ENCODE measurements at places on chromosomes 16 and 17.

GRCh38 chr17:77373299-77374169 is 232.8 kb downstream of the SEC14L1 start:
- peak; percentile 66 for DNase-seq

- no peak for DNase-seq
Observed at GRCh38 chr17:379531-380465, 27.2 kb upstream of the RPH3AL start.

DNA sequence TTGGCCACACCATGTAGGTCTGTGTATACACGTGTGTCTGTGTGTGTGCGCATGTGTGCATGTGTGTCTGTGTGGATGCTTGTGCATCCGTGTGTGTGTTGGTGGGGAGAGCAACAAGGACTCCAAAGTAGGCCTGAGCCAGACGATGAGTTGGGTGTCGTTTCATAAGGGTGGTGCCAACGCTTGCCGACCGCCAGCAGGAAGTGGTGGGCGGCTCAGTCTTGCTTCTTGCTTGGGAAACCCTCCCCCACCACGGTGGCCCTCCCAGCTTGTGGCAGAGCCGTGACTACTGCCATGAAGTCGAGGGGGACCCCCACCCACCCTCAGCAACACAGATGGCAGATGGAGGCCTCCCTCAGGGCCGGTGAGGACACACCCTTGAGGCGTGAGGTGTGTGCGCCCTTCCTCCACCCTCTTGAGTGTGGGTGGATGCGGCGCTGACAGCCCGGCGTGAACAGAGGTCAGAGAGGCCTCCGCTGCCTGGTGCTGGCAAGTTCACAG is 17.5 kb downstream of the SBK1 start:
- DNase-seq, result no peak

GRCh38 chr17:82281502-82282238 is 8.2 kb upstream of the CSNK1D start:
- no peak for DNase-seq

DNA sequence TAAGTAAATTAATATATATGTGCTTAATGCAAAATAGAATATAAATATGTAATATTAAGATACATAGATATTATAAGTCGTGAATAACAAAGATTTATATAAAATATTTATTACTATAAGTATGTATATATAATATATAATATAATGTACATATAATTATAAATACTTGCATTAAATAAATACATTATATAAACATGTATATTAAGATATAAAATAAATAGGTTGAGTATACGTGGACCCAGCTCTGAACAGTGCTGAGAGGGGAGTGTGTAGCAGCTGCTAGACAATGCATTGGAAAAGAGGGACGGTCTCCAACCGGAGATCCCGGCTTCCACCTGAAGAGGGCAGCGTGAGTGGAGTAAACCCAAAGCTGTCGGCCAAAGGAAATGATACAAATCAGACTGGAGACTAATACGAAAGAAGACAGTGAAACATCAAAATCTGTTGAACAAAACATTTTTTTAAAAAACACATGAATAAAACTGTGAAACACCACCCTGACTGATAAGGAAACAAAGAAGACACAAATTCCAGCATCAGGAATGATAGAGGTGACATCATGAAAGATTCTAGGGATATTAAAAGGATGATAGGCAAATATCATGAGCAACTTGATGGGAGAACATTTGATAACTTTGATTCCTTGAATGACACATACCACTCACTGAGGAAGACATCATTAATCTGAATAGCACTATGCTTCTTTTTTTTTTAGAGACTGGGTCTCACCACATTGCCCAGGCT is 125.4 kb upstream of the CHMP6 start:
- peak; percentile 83 for DNase-seq

DNA sequence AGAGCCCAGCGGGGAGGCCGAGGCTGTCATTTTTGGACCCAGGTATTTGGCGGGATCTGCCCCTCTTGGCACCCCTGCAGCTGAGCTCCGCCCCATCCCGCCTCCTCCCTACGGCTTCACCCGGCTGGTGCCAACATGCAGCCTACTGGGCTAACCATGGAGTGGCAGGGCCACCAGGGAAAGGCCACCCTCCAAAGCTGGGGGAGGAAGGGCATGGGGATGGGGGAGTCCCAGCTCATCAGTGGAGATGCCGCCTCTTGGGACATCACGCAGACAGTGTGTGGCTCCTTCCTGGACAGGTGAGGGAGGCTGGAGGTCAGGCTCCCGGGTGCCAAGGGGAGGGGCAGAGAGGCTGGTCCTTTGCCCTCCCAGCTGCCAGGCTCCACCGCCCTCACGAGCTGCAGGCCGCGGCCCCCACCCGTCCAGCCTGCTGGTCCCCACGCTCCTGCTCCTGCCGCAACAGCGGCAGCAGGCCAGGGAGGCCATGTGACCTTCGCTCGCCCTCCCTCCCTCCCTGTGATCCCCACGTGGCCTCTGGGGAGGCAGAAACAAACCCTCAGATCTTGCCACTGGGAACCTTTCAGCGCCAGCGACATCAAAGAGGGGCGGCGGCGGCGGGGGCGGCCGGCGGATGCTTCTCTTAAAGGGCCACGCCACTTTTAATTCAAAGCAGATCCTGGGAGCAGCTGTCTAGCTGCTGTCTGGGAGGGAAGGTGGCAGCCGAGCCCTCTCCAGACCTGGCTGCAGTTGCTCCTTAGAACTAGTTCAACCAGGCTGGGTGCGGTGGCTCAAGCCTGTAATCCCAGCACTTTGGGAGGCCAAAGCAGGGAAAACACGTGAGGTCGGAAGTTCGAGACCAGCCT is 6.8 kb upstream of the NOTUM start:
- DNase-seq, result no peak

- DNase-seq, result no peak
Observed at GRCh38 chr16:83231729-83232128, 576.0 kb upstream of the HSBP1 start.

DNA sequence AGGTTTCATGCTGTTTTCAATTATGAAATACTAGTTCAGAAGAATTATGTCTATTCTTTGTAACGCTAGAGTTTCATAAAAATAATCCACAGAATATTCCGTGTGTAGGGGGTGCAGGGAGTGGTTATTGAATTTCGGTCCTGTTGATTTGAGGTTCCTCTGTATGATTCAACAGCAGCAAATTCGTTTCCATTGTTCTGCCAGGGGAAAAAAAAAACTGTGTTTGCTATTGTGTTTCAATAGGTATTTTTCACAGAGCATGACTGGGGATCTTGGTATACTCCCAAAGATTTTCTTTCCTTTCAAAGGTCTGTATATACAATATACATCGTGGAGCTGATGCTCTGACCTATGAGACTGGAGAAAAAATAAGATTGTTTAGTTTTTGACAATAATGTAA is 15.8 kb downstream of the SHISA9 start:
- no peak for DNase-seq

DNA sequence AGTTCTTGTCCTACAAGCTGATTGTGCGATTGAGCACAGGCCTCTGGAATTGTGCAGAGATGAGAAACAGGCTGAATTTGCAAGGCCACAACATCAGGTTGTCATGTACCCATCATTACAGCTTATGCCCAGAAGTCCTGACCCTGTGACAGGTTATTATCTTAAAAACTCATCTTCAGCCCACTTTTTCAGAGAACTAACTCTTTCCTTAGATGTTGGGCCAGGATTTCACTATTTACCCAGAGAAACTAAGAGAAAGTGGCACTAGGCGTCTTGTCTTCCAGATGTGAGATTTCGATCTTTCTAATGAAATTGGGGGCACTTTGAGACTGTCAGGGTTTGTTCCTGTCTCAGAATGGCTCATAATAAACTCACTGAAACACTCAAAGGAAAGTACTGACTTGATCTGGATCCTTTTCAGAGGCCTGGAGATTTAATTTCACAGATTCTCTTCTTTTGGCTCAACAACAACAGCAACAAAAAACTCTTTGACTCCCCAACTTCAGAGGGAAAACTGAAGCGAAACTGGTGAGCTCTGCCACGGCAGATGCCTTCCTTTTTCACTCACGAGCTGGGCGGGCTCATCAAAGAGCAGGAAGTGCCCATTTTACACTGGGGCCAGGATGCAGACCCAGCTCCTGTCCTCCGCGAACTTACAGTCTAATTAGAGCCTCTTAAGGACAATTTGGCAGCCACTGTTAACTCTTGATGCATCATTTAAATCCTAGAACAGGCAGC is 17.7 kb upstream of the SLC12A3 start:
- DNase-seq, result no peak

GRCh38 chr16:83847371-83848225 is 39.8 kb downstream of the HSBP1 start:
- no peak for DNase-seq

DNA sequence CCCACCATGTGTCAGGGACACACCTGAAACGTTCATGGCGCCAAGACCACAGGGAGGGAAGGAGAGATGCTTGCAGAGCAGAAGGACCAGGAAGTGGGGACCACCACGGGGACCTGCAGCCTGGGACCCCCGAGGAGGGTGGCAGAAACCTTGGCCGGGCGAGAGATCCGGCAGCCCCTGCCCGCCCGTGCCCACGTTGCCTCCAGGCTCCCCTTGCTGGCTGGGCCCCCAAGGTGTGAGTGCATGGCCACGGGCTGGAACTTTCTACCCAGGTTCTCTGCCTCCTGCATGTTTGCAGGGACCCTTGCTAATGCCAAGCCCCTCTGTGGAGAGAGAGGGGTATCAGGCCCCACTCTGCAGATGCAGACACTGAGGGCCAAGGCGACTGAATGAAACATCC is 50.4 kb downstream of the USP22 start:
- DNase-seq, result no peak

GRCh38 chr16:15854906-15855703 is 1.7 kb downstream of the MYH11 start:
- DNase-seq, result no peak

DNA sequence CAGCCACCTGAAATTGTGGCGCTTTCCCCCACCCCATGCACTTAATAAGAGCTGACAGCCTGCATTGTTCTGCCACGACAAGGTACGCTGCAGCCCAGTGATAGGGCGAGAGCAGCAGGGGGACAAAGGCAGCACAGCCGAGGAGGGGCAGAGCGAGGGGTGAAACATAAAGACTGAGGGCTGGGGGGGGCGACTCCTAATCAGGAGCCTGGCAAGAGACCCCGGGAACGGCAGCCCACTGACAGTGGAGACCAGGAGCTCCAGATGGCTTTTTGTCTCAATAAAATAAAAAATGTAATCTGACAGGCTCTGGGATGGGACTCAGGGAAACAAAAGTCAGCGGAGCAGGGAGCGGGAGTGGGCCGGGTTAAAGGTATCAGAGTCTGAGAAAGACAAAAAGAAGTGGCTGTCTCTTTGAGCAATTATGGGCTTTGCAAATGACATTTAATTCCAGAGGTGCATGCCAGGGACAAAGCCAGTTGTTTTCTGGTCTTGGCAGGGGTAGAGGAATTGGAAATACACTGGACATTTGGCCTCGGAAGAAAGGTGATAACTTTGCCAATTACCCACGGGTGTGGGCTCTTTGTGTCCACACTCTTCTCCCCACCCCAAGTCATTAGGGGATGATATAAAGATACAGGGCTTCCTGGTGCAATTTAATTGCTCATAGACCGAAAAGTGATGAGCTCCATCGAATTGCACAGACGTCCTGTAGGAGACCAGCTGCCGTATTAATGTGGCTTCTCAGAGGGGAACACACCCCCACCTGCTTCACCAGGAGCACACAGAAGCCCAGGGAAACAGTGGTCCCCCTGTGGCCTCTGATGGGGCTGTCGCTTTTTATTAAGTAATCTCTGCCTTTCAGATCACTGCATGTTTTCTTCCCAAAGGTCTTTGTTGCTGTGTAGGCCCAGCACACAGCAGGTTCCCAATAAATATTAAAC is 17.6 kb upstream of the CCDC182 start:
- DNase-seq, result no peak

DNA sequence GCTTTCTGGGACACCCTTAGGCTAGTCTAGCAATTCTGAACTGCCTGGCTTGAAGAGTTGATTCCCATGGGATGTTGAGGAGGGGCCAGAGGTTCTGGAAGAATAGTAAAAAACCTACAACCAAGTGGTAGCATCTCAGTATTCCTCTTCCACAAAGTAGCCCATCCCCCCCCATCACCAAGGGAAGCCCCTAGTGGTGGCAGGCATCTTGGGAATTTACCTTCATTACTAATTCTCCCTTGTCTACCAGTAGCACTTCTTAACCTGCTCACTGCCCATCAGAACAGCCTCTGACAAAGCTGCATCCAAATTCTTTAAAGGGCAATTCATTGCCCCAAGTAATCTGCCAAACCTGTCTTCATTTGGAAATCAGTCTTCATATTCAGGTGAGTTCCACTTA is 12.8 kb upstream of the RAB11FIP4 start:
- DNase-seq, result no peak

- DNase-seq, result no peak
Observed at GRCh38 chr16:55747785-55748184, 85.1 kb downstream of the CES1 start.

DNA sequence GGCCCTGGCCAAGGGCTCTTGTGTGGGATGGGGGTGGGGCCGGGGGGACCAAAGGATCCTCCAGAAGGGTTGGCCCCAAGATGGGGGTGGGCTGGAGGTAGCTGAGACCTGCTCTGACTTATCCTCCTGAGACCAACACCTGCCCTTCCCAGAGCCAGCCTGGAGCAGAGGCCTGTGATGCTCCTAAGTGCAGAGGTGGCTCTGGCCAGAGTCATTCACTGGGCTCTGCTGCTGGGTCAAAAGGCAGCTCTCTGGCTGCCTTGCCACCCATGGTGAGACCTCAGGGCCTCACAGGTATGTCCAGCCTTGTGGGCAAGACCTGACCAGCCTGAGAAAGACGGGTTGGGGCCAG is 393 bp downstream of the SERPINF2 start:
- DNase-seq, result no peak

GRCh38 chr16:19913340-19913645 is 28.6 kb upstream of the GPRC5B start:
- no peak for DNase-seq

DNA sequence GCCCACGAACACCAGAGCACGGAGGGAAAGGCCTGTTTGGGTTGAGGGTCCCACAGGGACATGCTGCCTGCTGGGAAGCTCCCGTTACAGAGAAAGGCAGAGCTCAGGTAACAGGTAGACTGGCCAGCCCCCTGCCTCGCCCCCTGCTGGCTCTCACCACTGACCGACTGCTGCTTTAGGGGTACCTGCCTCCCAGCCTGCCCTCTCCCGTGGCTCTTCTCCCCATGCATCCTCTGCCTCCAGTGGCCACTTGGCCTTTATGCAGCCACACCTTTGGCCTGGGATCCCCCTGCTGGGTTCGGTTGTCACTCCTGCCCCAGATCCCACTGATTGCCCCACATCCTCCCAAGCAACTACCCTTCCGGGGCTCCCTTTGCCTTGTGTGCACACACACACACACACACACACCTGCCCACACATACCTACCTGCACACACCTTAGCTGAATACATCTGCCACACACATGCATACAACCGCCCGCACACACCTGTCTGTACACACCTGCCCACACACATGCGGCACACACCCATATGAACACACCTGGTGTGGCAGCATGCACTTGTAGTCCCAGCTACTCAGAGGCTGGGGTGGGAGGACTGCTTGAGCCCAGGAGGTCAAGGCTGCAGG is 7.1 kb downstream of the MCRIP1 start:
- DNase-seq, result no peak

DNA sequence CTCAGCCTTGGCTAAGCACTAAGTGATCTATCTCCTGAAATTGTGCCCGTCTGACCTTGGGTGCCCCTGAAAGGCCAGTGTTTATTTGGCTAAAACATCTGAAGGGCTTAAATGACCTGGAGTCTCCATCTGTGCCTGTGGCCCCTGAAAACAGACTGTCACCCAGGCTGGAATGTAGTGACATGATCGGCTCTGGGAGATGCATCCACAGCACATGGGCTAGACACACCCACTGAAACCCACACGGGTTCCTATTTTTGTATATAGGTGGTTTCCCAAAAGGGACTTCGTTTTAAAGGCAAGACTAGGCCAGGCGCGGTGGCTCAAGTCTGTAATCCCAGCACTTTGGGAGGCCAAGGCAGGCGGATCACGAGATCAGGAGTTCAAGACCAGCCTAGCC is 13.5 kb downstream of the CEP295NL start:
- no peak for DNase-seq

- no peak for DNase-seq
Observed at GRCh38 chr17:47244697-47245096, 8.9 kb upstream of the ITGB3 start.

All from HEK293T (cell line).